ENCODE measurements at places on chromosomes 2 and 18.
A peak's percentile ranks its signal among the peaks of the same experiment; 100 is the strongest.

DNA sequence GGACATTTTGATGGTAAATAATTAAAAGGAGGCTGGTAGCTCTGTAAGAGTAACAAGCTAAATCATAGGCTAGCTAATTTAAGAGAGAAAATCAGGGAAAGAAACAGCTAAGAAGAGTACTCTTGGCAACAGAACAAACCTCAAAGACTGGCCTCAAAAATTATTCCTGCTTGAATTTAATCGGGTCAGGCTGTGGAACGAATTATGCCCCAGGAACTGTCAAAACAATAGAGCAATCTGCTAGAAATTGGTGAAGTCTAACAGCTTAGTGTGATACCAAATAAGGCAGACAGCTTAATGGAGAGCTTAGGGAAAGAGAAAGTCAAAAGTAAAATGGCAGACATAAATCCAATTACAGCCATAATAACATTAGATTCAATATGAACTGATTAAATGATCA, 215.7 kb downstream of the MREG start:
- DNase-seq: no peak

DNA sequence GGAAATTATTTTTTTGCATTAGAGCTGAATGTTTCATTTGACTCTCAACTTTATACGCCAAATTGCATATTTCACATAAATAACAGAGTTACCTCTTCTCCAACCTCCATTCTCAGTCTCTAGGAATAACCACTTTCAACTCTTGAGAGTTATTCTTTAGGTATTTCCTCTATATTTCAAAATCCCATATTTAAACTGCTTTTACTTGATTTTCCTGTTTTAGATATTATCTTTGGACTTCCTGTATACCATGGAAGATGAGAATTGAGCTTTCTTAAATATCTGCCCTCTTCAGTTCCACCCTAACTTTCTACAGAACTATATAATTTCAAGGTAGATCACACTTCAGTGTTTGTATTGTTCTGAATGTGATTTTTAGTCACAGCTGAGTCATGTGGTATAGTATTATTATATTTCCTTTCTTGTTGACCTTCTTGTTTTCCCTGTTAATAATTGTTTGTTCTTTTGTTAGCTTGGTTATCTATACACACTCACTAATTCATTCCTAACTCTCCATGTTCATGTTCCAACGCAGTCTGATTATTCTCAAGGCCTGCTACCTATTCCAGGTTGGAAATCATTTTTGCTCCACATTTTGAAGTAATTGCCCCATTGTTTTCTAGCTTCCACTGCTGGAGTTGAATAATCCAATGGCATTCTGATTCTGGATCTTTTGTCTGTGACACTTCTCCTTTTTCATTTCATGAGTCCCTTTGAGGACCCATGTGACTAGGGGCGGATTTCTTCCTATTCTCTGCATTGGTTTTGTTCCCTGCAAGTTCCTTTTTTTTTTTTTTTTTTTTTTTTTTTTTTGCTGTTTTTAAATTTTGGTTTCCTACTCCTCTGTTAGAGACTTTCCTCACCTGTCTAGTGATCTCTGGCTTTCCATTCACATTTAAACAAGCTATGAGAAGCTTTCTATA, 156.8 kb upstream of the RBMS1 start:
- no peak for DNase-seq

DNA sequence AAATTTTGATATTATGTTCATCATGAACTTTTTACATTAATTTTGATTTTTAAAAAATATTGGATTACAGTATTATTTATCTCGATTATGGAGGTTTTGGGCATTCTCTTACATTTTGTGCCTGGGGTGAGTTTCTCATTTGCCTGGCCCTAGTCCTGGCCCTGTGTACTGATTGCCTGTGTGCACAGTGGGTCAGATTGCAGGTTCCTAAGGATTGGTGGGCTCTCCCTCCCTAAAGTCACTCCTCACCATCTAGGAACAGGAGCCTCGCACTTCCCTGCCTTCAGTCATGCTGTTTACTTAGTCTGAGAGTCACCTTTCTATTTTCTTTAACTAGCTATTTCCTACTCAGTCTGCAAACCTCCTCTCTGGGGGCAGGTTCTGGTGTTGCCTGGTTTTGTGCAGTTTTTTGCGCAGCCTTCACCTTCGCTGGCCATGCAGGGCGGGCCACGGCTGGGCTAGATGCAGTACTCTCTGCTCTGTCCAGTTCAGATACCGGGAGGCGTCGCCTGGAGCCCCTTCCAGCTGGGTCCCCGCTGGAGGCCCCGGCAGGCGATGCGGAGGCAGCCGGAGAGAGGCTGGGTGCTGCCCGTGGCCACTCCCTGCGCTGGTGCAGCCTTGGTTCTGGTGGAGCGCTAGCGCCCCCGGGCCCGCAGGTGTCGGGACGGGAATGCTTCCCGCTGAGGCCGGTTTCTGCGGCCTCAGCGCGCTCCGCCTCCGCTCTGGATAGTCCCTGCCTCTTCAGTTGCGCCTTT, 23.3 kb upstream of the MC5R start:
- DNase-seq: peak; percentile 5

DNA sequence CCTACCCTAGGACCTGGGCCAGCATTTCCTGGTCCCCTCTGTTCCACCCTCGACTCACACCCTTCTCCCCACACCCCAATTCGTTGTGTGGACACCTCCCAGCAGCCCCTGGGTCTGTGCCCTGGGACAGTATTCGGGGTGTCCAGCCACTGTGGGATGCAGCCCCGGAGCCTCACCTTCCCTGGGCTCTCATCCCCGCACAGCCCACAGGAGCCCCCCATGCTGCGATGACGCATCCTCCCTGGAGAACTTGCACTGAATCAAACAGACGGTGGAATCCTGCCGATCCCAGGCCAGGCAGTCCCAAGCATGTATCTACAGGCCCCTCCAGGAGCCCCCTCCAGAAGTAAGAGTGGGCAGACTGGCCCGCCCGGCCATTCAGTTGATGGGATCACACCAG, 9.7 kb downstream of the ITM2C start:
- no peak for DNase-seq

- no peak for DNase-seq
Observed at GRCh38 chr18:38575648-38576047, 1010.0 kb upstream of the CELF4 start.

DNA sequence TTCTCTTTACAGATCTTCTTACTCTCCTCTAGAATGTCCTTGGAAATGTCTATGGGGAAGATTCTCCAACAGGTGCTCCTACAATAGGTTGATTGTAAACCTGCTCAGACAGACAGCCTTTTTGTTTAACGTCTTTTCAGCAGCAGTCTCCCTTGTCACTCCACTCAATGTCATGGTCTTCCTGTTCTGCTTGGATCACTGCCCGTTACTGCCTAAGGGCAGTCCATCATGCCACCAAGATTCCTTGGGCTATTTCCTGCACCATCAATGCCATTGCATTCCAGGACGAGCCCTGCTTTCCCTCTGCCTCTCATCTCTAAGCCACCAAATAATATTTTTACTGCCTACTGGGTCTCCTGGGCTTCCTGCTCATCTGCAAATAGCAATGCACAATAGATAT, 97.4 kb upstream of the GALNT5 start:
- DNase-seq: no peak
